ENCODE measurements at places on chromosomes 1 and 21. TPM values are rescaled to one million over a fixed set of nuclear protein-coding genes. Genes with fewer than 3 reads are reported as not detected.

GRCh38 chr21:39221997-39222486, 38.8 kb upstream of the PSMG1 start:
- DNase-seq, result no peak

DNA sequence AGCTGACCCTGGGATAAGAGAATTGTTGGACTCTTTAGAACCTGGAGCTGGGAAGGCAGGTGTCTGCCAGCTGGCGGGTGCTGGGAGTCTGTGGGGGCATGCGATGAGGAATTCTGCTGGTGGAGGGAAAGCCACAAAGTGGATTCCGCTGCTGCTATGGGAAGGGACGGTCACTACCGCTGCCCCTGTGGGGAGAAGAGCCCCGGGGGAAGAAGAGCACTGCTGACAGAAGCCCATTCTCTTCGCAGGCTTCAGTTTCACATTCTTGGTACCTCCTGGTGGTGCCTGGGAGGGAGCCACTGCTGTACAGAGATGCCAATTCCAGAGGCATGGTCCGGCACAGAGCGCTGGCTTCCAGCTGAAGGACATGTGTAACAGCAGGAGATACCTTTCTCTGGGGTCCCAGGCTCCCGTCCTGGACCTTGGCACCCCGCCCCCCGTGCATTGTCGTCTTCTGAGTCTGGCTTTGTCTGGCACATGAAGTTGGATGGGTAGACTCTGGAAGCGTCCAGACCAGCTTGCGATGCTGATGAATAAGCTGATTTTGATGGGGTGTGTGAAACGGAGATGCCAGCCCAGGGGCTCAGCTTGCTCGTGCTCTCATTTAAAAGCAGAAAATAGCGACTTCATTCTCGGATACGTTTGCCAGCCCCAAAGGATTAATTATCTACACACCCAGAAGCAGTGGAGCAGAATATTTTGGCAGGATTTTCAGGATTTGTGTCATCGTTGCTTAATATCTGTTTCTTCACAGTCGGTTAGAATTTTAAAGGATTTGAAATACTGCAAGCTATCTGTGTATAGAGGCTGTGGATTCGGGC, 13.2 kb downstream of the PDXK start:
- DNase-seq, result peak; percentile 93

- no peak for DNase-seq
Observed at GRCh38 chr1:18962121-18962721, 5.7 kb upstream of the IFFO2 start.

- no peak for DNase-seq
Observed at GRCh38 chr1:228394571-228395394, 11.9 kb downstream of the TRIM11 start.

DNA sequence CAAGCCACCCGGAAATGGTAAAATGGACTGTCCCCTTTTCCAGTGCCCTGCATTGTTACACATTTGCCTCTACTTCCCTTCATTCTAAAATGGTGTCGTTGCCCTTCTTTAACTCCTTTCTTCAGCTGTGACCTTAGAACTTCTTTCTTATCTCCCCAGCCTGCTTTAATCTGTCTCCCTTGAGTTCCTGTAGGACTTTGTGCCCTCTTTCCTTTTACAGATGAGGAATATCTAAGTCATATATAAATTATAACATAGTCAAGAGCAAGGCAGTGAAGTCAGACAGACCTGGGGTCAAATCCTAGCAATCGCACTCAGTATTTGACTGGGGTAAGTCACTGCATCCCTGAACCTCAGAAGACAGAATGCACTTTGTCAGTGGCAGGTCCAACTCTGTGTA, 31.4 kb upstream of the TMEM222 start:
- no peak for DNase-seq

DNA sequence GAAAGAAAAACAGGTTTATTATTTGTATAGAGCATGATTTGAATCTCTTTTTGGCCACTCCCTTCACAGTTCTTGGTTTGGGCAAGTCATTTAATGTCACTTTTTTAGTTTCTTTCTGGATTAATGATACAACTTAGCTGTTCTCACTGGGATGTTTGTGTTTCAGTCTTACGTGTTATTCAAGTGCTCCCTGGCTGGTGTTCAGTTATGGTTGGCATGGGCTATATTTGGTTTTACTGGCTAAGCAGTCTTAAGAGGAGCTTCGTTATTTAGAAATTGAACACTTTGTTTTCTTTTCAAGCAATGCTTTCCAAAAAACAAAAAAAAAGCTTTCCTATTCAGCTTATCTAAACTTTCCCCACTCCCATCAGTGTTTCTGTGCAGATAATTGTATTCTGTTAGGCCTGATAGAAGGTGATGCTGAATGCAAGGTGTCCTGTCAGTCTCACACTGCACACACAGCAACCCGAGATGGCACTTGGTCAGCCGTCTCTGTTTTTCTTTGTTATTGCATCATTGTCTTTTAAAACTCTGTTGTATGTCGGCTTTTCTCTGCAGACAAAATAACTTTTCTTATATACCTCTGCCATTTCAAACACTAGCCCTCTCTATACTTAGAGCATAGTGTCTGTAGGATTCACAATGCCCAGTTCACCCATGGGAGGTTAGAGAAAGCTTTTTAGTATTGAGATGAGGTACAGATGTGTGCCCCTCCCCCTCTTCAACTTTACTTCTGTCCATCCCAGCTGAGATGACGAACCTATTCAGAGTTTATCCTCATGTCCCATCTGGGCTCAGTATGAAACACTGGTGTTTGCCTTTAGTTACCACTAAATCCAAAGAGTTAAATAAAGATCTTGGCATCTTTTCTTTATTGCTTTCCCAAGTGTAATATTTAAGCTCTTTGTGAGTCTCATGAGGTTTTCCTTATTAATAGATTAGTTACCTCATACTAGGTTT, 80.2 kb downstream of the VPS13D start:
- peak; percentile 10 for DNase-seq

DNA sequence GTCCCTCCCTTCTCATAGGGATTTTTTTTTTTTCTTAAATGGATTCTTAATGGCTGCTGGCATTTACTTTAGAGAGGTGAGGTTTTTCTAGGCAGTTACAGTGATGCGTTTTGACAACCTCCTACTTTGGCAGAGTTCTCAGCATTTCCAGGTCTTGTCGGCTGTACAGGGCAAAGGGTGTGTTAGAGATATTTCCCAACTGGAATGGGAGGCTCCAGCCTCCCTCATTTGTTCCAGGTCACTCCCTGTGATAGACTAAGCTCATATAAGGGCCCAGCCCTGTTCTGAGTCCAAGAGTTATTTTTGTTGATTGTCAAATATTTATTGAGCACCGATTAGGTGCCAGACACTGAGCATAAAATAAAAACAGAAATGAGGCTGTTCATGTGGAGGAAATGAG, 7.6 kb upstream of the XKR8 start:
- no peak for DNase-seq

GRCh38 chr21:29018540-29018939, 609 bp downstream of the RWDD2B start:
- DNase-seq, result peak; percentile 9

- peak; percentile 70 for DNase-seq
Observed at GRCh38 chr1:8516793-8517556, 199.1 kb downstream of the SLC45A1 start.

DNA sequence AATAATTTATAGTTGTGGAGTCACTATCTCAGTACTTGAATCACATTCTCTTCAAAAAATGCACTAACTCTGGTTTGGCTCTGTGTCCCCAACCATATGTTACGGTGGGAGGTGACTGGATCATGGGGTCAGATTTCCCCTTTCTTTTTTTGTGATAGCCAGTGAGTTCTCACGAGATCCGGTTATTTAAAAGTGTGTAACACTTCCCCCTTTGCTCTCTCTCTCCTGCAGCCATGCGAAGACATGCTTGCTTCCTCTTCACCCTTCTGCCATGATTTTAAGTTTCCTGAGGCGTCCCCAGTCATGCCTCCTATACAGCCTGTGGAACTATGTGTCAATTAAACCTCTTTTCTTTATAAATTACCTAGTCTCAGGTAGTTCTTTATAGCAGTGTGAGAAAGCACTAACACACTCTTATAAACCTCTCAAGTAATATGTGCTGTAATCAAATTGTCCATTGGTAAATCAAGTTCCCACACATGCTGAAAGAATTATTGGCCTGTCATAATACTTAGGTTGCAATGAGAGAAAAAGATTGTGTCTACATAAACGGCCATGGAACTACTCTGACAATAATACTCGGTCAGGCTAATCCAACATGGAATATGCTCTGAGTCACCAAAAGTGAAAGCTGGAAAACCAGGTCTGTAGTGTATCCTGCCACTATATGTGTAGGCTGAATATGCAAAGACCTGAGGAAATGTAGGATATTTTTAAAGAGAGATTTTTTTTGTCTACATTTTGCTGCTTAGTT, 107.5 kb downstream of the SLC44A5 start:
- DNase-seq, result no peak

GRCh38 chr21:23223882-23224281, 2225.7 kb downstream of the NCAM2 start:
- peak; percentile 60 for DNase-seq

DNA sequence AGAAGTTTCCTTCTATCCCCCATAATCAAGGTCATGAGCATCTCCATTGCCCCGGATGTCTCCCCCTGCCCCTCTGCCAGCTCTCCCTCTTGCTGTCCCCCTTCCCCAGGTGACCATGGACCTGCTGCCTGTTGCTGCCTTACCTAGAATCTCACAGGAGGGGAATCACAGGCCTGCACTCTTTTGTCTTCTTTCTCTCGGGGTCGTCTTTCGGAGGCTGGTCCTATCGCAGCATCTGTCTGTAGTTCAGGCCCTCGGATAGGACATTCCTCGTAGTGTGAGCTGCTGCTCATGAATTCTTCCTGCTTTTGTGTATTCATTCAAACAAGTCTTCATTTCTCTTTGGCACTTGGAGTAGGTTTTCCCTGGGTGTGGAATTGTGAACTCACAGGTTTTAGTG, 39.9 kb upstream of the ACTRT2 start:
- DNase-seq, result no peak

DNA sequence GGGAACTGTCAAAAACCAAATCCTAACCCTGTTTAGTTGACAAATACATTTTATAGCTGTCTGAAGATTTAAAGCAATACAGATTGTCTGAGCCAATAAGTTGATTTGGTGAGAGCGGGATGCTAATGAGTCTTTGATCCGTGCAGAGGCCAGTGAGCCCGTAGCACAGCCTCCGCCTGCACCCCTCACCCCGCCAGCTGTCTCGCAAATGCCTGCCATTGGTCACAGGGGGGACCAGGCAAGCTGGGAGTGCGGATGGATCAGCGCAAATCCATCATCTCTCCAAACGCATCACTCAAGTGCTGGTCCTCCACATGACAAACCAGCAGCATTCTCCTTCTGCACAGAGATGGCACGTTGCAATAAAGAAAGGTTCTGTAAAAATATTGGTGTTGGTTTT, 51.0 kb downstream of the ZBTB18 start:
- DNase-seq, result no peak

GRCh38 chr21:22575165-22575584, 1577.0 kb downstream of the NCAM2 start:
- peak; percentile 84 for DNase-seq

DNA sequence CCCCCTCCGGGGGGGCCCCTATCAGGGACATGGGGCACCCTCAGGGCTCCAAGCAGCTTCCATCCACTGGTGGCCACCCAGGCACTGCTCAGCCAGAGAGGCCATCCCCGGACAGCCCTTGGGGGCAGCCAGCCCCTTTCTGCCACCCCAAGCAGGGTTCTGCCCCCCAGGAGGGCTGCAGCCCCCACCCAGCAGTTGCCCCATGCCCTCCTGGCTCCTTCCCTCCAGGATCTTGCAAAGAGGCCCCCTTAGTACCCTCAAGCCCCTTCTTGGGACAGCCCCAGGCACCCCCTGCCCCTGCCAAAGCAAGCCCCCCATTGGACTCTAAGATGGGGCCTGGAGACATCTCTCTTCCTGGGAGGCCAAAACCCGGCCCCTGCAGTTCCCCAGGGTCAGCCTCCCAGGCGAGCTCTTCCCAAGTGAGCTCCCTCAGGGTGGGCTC, 34.9 kb downstream of the TRIM11 start:
- no peak for DNase-seq

GRCh38 chr21:43190951-43191350, 22.1 kb downstream of the CRYAA start:
- DNase-seq, result no peak

GRCh38 chr1:89685461-89685860, 52.5 kb downstream of the LRRC8C start:
- DNase-seq, result no peak

GRCh38 chr1:25795211-25795610, 4.8 kb upstream of the SELENON start:
- DNase-seq, result no peak

DNA sequence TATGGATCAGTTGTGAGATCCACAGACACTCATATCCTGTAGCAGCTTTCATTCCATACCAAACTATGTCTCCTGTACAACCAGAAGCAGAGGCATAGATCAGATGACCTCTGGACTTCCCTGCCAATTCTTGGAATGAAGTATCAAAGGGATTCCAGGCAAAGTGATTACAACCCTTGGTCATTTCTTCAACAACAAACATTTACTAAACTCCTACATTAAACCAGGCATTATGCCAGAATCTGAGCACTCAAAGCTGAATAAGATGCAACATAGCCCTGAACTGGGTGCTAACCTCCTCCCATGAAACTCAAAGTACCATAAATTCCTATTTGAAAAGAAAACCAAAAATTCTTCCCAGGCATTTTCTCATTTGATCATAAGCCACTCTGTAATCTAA, 121.2 kb upstream of the SGIP1 start:
- DNase-seq, result no peak

DNA sequence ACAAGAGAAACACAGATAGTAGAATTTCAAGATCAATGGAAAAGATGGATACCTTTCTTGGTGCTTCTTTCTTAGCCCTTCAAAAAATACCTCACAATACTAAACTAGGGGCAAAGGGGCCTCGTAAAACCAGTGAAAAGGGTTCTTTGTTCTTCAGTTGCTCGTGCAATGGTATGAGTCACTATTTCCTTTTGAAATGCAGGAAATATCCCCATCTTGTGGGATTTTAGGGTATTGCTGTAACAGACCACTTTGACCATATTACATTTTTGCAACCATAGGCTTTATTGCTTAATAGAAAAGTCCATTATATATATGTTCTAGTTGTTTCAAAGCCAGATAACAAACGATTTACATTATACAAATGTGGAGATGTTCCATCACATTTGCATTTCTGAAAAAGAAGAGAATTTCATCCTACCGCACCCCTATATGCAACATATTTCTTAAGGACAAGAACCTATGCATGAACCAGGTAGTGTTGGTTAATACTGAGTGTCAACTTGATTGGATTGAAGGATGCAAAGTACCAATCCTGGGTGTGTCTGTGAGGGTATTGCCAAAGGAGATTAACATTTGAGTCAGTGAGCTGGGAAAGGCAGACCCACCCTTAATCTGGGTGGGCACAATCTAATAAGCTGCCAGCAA, 88.6 kb upstream of the PKN2 start:
- DNase-seq, result peak; percentile 70

- no peak for DNase-seq
Observed at GRCh38 chr1:240526312-240526711, 85.6 kb downstream of the GREM2 start.

The KRTAP20-2 gene
- total RNA-seq, result not detected

The KPRP gene
- not detected for total RNA-seq

The DISC1 gene
- total RNA-seq, result 1.8 TPM

The HSF2BP gene
- total RNA-seq, result 3.0 TPM

The HES3 gene
- total RNA-seq, result not detected

The CFHR1 gene
- not detected for total RNA-seq

Data from A673 (cell line).